ENCODE measurements at places on chromosomes 3 and 15.

DNA sequence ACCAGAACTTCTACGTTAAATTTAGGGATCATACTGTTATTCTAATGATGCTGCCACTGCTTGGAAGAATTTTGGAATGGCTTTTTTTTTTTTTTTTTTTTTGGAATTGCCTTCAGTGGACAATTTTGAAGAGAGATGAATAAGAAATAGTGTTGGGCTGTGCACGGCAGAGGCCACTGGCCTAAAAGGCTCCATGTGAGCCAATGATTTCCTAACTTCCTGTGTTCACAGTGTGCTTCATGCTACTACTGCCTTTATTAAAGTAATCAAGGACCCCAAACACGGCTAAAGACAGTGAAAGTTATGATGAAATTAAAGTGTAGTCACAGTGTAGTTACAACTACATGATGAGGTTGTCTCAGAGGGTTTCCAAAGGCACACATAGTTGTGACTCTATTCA lies 100.8 kb upstream of the TNFAIP8L3 start:
- DNase-seq = no peak

DNA sequence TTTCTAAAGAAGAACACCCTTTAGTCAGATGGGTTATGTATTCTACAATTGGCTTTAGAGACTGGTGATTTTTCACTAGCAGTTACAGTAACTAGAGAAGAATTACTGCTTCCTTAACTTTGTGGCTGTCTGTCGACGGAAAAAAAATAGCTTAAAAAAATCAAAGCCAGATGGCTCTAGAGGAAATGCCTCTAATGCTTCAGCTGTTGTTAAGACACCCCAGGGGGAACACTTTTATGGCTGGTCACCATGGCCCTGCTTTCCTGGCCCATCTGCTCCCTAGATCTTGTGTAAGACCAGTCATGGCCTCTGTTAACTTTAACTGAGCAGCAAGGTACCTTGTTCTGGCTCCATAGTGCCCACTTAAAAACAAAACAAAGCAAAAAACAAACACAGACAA lies 198.6 kb upstream of the PLSCR5 start:
- no peak for DNase-seq

- no peak for DNase-seq
Measured at GRCh38 chr3:169945313-169945712, 21.3 kb upstream of the SEC62 start.

DNA sequence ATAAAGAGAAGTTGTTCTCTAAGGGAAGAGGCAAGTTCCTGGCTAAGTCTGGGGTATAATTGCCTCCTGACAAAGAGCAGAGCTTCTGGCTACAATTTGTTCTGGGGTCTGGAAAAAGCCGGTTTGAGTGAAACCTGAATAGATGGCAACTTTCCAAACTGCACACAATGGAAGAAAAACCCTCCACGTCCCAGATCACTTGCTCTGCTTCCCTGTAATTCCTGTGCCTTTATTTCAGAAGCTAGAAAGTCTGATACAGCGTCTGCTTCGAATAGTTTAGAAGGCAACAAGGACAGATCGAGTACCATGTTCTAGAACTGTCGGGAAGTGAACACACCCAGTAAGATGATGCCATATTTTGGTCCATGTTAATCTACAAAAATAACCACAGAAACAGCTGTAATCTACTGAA lies 1.6 kb upstream of the WDR82 start:
- DNase-seq = no peak

GRCh38 chr3:13111173-13111872 lies 38.1 kb upstream of the IQSEC1 start:
- peak; percentile 53 for DNase-seq

- no peak for DNase-seq
Measured at GRCh38 chr3:83890763-83891135, 1068.0 kb upstream of the CADM2 start.

DNA sequence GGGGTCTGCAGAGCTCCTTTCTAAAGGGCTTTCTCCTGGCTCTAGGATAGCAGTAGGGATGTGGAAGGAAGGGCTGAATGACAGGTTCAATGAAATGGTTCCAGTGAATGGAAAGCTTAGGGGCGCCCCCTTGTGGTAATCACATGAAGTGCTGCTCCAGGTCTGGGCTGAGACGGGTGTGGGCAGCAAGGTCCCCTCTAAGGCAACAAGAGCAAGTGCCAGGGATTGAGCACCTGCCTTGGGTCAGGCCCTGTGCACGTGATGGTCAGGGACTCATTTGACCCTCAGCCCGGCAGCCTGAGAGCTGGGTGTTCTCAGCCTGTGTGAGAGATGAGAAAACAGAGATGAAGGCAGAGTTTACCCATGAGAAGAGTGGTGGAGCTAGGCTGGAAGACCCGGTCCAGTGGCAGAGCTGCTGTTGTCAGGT lies 12.1 kb upstream of the CX3CR1 start:
- DNase-seq = no peak

- no peak for DNase-seq
Measured at GRCh38 chr15:88622605-88622975, 1.4 kb downstream of the AEN start.

- DNase-seq = no peak
Measured at GRCh38 chr3:165667676-165668075, 169.5 kb downstream of the BCHE start.

DNA sequence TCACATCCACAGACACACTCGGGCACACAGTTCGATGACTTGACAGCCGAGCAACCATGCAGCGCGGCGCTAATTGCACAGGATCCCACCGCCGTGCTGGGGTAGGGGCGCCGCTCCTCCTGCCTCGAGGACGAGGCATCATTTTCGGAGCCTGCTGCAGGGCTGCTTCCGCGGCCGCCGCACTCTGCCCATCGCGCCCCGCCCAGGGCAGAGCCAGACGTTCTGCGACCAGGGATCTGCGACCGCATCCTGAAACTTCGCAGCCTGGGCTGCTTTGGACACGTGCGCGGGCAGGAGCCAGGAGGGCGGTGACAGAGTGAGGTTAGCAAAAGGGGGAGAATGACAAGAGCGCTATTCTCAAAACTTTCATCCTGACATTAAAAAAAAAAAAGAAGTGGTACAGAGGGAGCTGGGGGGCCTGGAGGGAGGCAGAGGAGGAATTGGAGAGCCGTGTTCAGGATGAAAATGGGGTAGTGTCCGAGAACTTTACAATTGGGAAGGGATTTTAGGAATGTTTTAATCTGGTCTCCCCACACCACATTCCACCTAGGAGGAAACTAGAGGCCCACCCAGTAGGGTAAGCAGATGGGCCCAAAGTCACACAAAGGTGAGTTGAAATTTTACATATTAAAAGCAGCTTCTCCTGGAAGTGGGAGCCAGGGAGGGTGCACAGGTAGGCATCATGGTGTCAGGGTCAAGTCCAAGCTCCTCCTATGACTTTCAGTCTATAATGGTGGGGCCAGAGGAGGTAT lies 15.9 kb downstream of the IGDCC3 start:
- DNase-seq = no peak

DNA sequence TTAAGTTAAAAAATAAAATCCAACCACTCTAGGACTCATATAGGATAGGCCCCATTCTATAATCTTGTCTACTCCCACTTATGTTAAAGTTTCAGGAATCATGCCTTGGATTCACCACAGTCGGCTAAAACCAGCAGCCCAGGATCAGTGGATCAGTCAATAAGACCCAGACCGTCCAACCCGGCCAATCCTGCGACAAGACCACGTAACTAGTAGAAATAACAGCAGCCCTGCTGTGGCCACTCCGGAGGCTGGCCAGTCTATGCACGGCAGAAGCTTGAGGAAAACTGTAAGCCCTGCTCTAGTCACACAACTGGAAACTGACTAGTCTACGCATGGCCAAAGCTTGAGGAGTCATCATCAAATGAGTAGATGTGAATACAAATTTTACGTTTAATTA lies 12.8 kb upstream of the SLC9C1 start:
- DNase-seq = no peak

- no peak for DNase-seq
Measured at GRCh38 chr15:44243829-44244228, 44.7 kb upstream of the GOLM2 start.

- no peak for DNase-seq
Measured at GRCh38 chr3:26102376-26102775, 312.5 kb downstream of the OXSM start.

DNA sequence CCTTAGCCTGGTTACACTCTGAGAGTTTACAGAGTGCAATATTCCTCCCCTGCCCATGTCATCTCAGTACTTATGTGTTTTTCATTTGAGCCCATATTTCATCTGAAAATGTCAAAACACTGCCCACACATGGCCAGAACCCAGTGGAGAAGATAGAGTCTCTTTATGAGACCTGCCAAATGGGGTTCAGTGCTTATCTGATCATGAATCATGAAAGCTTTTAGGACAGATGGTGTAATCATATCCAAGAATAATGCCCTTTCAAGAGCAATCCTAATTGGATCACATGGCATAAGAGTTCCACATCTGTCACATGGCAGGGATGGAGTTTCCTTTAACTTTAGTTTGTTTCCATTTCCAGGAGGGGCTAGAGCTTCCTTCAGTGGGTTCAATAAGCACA lies 77.2 kb upstream of the AGBL1 start:
- DNase-seq = no peak

DNA sequence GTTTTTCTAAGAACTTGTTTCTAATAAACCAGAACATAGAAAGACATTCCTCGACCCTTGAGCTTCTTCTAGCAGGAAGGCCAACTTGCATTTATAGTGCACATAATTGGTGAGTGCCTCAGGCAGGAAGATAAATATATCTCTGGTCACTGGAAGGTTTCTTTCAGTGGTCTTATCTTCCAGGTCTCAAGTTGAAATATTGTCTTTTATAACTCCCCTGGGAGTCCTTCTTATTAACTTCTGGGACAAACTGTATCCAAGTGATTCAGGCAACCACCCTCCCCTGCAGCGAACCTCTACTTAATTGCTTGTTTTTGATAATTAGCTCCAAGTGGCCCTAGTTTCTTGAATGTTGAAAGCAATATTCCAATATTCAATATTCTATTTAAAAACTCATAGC lies 346.8 kb upstream of the GOLIM4 start:
- no peak for DNase-seq

DNA sequence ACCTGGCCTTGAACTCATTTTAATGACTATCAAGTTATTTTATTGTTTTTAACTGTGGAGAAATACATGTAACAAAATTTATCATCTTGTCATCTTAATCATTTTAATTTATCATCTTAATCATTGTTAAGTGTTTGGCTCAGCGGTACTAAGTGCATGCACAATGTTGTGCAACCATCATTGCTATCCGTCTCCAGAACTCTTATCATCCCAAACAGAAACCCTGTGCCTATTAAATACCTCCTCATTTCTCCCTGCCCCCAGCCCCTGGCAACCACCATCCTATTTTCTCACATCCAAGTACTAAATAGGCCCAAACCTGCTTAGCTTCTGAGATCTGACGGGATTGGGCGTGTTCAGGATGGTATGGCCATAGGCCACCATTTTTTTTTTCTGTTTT lies 51.5 kb upstream of the UBP1 start:
- no peak for DNase-seq

GRCh38 chr15:99324700-99325099 lies 73.4 kb downstream of the LRRC28 start:
- DNase-seq = no peak

DNA sequence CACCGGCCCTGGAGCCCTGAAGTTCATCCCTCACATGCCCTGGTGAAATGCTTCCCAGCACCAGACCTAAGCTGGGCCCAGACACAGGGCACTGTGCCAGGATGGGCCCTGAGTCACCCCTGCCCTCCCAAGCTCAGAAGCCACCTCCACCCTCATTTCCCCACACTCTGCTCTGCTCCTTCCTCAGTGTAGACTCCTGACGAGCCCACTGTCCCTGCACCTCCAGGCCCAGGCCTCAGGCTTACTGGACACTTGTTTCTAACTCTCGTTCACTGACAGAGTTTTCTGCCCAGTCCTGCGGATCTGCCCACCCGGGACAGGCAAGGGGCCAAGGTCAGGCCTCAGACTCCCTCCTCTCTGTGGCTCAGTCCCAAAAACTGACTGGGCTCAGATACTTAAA lies 112.6 kb upstream of the RNF7 start:
- DNase-seq = no peak

- DNase-seq = no peak
Measured at GRCh38 chr3:59085976-59086375, 36.2 kb upstream of the CFAP20DC start.

DNA sequence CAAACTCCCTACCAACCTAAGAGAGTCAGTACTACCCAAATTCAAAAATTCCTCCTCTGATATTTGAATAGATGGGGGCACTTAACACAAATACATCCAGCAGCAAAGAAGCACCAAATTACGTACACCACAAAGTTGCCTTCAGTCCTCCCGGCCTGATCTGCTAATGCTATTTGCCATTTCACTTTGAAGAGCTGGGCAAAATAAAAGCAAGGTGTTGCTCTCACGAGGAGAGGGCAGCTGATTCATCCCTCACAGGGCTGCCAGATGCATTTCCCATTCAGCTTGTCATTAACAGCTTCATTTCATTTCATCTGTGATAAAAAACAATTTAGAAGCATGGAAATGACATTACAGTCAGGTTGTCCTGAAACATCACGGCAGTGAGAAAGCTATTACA lies 283.4 kb upstream of the VEPH1 start:
- DNase-seq = no peak

DNA sequence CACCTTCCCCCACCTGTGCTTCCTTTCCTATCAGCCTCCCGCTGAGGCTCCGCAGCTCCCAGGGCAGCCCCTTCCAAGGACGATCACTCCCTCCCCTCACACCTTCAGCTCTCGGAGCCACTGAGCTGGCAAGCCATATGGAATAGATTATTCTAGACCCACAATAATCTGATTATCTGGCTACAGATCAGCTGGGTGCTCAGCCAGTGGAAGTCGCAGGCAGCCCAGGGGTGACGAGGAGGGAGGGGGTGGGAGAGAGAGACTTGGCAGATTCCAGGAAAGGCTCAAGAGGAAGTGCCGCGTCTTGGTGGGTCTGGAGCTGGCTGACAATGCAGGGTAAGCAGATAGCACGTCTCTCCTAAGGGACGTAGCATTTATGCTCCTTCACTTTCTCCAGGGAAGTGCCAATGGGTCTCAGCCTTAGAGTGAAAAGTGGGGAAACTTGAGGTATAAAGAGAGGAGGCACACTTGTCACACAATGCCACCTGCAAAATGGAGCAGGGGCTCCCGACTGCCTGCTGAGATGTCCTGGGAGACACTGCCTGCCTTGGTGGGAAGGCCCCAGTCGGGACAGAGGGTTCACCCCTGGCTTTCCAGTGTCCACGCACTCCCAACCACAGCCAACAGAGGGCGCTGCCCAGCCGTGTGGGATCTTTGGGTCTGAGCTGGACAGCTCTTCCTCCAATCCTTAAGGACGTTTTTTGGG lies 9.4 kb upstream of the MESP1 start:
- no peak for DNase-seq

GRCh38 chr15:85580879-85581278 lies 200.5 kb downstream of the AKAP13 start:
- DNase-seq = no peak

GRCh38 chr15:38849046-38849445 lies 284.4 kb upstream of the RASGRP1 start:
- no peak for DNase-seq

GRCh38 chr3:4978204-4978965 lies 852 bp upstream of the BHLHE40 start:
- DNase-seq = peak; percentile 82

GRCh38 chr15:98896802-98897732 lies 110.5 kb downstream of the PGPEP1L start:
- DNase-seq = no peak
